Cardiac muscle cell (in vitro differentiated cells and primary cell): ENCODE measurements at places on chromosomes 16 and 17. TPM values are rescaled to one million over a fixed set of nuclear protein-coding genes. Genes with fewer than 3 reads are reported as not detected.

Gene RIPOR1
- total RNA-seq = 27.3 and 35.7 TPM in 2 replicates

Gene MARVELD3
- total RNA-seq = not detected in 2 replicates

- H3K27me3 ChIP-seq = no peaks in the 10 kb centered on the region
- H3K36me3 ChIP-seq = no peaks in the 10 kb centered on the region
- DNase-seq = no peak
These were observed 52.8 kb downstream of the CLEC19A start for GRCh38 chr16:19338335-19338734.

GRCh38 chr17:31997005-31997404 lies 10.2 kb upstream of the LRRC37B start:
- no peaks in the 10 kb centered on the region for H3K27me3 ChIP-seq
- H3K4me1 ChIP-seq = no peaks in the 10 kb centered on the region
- no peak for DNase-seq
- H3K27ac ChIP-seq = no peak overlapping the region
- H3K4me3 ChIP-seq = no peak overlapping the region
- peaks cover 77% of the 10 kb centered on the region for H3K36me3 ChIP-seq

GRCh38 chr17:67632141-67632540 lies 85.6 kb upstream of the NOL11 start:
- no peaks in the 10 kb centered on the region for H3K4me1 ChIP-seq
- no peaks in the 10 kb centered on the region for H3K36me3 ChIP-seq
- no peaks in the 10 kb centered on the region for H3K27me3 ChIP-seq
- H3K27ac ChIP-seq = no peak overlapping the region
- H3K4me3 ChIP-seq = no peak overlapping the region

DNA sequence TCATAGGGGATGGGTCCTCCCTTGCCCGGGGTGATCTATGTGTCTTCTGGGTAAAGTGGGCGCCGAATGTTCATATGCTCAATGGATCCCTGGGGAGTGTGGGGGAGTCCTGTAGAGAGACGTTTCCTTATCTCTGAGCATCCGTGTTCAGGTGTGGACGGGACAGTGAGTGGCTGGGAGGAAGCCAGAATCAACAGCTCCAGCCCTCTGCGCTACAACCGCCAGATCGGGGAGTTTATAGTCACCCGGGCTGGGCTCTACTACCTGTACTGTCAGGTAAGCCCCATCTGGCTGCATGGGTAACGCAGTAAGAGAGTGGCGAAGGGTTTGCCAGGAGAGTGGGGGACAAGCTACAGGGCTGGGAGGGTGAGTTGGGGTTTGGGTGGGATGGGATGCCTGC lies 1.9 kb upstream of the TNFSF13 start:
- no peaks in the 10 kb centered on the region for H3K27me3 ChIP-seq
- H3K36me3 ChIP-seq = no peaks in the 10 kb centered on the region
- H3K27ac ChIP-seq = no peak overlapping the region
- no peak overlapping the region for H3K4me3 ChIP-seq
- peaks cover 14% of the 10 kb centered on the region for H3K4me1 ChIP-seq

- no peak for DNase-seq
- no peak overlapping the region for H3K4me3 ChIP-seq
- H3K27me3 ChIP-seq = no peaks in the 10 kb centered on the region
- H3K27ac ChIP-seq = no peak overlapping the region
- H3K36me3 ChIP-seq = no peaks in the 10 kb centered on the region
- H3K4me1 ChIP-seq = no peaks in the 10 kb centered on the region
These were observed 53.0 kb downstream of the VAC14 start for GRCh38 chr16:70747703-70748631.

GRCh38 chr16:82699711-82700495 lies 73.1 kb downstream of the CDH13 start:
- H3K27ac ChIP-seq = no peak overlapping the region
- no peaks in the 10 kb centered on the region for H3K27me3 ChIP-seq
- H3K4me3 ChIP-seq = no peak overlapping the region
- H3K4me1 ChIP-seq = peaks cover 7% of the 10 kb centered on the region

DNA sequence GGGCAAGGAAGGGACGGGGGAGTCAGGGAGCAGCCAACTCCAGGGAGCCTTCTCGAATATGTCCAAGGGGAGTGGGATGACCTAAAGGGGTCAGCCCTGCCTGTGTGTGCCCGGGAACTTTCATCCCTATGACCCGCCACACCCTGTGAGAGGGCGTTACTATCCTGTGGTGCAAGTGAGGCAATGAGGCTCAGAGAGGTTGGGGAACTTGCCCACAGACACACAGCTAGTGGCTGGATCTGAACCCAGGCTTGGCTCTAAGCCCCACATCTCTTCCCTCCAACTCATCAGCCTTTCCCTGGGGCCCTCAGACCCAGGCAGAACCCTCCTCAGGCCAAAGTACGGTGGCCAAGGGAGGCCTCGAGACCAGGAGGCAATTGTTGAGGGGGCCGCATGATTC lies 23.2 kb downstream of the JUP start:
- no peak for DNase-seq
- H3K4me1 ChIP-seq = no peaks in the 10 kb centered on the region
- no peaks in the 10 kb centered on the region for H3K27me3 ChIP-seq
